ENCODE measurements at places on chromosomes 6 and 20.

GRCh38 chr20:58713801-58714339 lies 21.3 kb downstream of the NPEPL1 start:
- no peak for DNase-seq

DNA sequence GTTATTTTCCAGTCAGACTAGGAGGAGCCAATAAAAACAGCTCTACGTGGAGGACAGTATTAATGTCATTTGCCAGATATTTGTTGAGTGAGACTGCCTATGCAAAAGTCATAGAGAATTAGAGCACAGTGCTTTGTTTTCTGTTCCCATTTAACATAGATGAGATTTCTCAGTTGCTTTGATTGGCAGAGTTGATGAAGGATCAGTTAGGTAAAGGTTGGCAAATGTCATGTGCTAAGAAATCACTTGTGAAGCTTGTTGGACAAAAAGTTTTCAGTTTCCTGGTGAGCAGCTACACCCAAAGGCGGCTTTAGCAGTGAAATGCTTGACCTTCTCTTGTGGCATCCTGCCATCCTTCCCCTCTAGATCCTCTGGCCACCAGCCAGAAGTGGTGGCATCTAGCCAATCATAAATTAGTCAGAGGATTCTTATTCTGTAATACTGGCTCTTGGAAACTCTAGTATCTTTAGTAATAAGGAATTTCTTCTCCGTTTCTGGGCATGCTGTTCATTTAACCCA lies 37.0 kb downstream of the BCKDHB start:
- DNase-seq, result no peak

- peak; percentile 12 for DNase-seq
These were observed 128.4 kb upstream of the ESR1 start for GRCh38 chr6:151679081-151679480.

- peak; percentile 79 for DNase-seq
These were observed 113.1 kb downstream of the FYN start for GRCh38 chr6:111759836-111760785.

DNA sequence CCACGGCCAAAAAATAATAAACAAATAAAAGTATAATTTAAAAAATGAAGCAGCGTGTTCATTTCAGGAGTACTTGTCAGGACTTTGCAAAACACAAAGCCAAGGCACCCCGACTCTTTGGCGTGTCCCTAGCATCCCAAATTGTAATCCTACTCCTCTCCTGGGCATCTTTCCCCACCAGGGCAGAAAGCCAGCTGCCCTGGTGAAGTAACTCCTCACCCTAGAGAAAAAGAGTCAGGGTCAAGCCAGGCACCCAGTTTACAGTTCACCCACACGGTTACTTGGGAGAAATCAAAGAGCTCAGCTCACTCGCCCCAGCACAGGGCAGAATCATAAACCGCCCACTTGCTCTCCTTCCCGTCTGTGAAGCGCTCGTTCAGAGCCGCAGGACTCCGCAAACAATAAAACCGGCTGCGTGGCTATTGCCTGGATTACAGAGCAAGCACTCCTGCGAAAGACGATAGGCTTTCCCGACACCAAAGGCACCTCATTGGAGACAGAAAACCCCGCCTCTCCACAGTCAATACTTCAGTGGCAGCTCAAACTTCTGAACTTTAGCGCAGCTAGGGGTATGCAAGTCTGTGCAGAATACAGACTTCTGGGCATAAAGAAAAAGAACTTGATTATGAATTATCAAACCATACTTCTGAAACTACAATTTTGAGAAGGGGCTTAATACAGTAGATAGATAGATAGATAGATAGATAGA lies 73.0 kb upstream of the NHSL1 start:
- DNase-seq, result no peak

DNA sequence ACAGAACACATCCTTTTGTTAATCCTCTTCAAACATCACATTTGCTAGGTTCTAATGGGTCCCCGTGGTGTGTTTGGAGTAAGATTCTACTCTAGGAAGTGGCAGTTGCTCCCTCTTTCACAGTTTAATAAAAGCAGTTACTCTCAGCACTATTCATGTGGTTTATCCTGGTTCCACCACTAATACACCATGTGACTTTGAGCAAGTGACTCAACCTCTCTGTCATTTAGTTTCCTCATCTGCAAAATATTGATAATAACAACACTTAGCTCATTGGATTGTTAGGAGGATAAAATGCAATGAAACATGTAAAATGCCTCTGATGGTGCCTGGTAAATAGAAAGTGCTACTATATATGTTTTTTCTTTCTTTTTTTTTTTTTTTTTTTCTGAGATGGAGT lies 488.0 kb upstream of the NOX3 start:
- DNase-seq, result no peak

GRCh38 chr20:46789339-46790028 lies 80.0 kb downstream of the SLC2A10 start:
- no peak for DNase-seq

DNA sequence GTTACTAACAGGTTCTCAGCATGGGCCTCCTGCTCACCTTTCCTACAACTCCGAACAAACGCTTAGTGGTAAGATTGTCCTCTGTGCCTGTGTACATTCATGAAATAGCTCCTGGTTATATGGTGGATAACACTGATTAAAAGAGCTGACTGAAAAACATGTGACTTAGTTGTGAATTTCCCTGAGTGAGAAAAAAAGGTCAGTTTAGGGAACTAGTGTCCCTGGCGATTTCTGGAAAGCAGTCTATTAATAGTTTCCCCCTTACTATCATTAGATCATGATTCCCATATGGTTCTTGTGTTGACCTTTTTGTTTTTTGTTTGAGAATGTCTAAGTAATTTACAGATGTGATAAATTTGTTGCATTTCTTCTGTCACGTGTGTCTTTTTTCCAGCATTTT lies 15.6 kb downstream of the SNRPC start:
- DNase-seq, result no peak

- DNase-seq, result no peak
These were observed 156.4 kb upstream of the SYNCRIP start for GRCh38 chr6:85798931-85799652.

DNA sequence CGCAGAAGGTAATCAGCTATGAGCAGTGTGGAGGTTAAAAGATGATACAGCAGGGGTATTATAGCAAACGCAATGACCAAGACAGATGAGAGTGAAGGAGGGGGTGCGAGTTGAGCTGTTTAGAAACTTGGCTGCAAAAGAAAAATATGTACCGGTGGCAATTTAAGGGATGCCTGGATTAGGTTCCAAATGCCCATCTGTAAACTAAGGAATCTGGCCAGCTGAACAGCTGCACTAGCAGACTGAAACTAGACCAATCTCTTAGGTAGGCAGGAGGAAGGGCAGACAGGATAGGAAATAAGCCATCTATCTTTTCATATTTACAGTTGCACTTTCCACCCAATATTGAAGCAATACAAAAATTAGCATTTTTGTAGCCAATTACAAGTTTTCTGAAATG lies 407.6 kb downstream of the HTR1B start:
- DNase-seq, result no peak

DNA sequence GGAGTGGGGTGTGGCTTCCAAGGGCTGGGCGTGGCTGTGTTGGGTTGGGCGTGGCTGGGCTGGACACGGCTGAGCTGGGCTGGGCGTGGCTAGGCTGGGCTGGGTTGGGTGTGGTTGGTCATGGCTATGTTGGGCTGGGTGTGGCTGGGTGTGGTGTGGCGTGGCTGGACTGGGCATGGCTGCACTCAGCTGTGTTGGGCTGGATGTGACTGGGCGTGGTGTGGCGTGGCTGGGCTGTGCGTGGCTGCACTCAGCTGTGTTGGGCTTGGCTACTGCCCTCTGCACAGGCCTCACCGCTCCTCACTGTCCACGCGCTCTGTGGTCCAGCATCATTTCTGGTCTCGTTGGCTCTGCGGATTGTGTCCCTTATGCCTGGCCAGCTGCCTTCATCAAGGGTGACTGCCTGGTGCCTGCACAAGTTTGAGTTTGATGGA lies 43.5 kb upstream of the SLCO4A1 start:
- peak; percentile 31 for DNase-seq

DNA sequence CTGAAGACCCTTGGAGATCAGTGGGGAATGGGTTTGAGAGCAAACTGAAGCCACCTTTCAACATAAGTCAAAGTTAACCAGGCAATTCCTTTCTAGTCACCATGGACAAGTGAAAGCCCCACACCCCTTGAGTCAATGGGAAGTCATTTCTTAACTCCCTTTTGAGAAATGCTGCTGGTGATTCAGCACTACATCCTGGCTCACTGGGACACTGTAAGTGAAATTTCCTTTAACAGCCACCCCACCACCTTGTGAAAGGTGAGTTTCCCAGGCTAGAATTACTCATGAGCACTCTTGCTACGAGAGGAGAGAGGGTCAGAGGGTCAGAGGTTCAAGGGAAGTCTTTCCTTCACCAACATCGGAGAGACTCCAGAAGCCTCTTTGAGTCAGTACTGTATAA lies 93.3 kb upstream of the MARCKS start:
- DNase-seq, result peak; percentile 36

- no peak for DNase-seq
These were observed 462 bp upstream of the SLC35B3 start for GRCh38 chr6:8435845-8436168.

- no peak for DNase-seq
These were observed 111.0 kb downstream of the TFAP2A start for GRCh38 chr6:10303608-10304506.

GRCh38 chr20:7775072-7775471 lies 165.2 kb downstream of the HAO1 start:
- no peak for DNase-seq

- DNase-seq, result peak; percentile 64
These were observed 121.0 kb upstream of the GGTLC1 start for GRCh38 chr20:24109537-24109936.

GRCh38 chr6:121201105-121201504 lies 133.2 kb downstream of the TBC1D32 start:
- no peak for DNase-seq

GRCh38 chr6:429515-430121 lies 38.1 kb downstream of the IRF4 start:
- DNase-seq, result no peak

DNA sequence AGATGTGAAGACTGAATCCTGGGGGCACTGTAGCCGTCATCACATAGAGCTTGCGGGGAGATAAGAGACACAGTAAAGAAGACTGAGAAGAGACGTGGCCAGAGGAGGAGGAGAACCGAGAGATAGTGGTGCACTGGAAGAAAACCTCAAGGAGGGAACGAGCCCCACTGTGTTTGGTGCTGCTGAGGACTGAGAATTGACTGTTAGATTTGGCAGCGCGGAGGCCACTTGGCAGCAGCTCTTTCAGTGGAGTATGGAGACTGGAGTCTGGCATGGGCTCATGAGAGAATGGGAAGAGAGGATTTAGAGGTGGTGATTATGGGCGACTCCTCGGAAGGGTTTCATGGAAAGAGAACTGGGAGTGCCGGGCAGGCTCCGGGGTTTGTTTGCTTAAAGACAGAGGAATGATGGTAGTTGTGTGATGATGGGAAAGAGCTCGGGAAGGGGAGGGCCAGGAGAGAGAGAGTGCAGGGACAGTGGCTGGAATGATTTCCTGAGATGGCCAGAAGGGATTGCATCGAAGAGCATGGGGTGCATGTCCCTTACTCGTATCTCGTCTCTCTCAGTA lies 18.0 kb downstream of the CDYL start:
- DNase-seq, result no peak

- DNase-seq, result no peak
These were observed 491.3 kb downstream of the MAFB start for GRCh38 chr20:40197691-40198090.

GRCh38 chr6:141421378-141421777 lies 711.3 kb upstream of the GJE1 start:
- DNase-seq, result no peak

DNA sequence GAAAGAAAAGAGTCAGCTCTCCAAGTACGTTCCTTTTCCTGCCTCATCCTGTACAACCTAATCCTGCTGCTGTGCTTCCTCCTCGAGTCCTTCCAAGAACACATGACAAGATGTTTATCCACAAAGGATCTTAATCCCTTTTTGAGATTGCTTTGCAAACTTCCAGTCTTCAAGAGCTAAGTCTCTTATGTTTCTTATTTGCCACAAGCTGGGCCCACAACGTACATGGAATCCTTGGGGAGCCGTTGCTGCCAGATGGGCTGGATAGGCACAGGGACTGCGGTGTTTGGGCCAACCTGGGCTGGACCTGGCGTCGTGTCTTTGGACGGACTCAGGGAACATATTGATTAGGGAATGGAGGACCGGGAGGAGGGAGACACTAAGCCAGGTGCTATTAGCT lies 79.7 kb upstream of the AFDN start:
- DNase-seq, result no peak

DNA sequence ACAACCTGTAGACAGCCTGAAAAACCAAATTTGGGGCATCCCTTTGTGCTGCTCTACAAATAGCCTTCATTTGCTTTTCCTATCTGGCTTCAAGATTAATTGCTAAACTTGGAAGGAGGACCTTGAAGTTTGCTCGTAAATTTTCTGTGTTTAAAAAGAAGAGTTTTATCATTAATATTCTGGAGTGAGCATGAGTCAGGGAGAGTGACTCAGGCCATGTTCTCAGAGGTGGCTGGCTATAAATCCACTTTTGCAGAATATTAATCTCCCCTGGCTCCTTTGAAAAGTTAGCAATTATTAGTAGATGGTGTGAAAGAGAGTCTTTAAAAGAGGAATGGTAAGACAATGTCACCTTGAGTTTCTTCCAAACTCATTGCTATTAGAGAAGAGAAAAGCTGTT lies 91.0 kb downstream of the ANKEF1 start:
- DNase-seq, result no peak

- no peak for DNase-seq
These were observed 281.5 kb downstream of the THBS2 start for GRCh38 chr6:168972128-168972527.

GRCh38 chr6:76435174-76435573 lies 362.7 kb upstream of the IMPG1 start:
- DNase-seq, result no peak

DNA sequence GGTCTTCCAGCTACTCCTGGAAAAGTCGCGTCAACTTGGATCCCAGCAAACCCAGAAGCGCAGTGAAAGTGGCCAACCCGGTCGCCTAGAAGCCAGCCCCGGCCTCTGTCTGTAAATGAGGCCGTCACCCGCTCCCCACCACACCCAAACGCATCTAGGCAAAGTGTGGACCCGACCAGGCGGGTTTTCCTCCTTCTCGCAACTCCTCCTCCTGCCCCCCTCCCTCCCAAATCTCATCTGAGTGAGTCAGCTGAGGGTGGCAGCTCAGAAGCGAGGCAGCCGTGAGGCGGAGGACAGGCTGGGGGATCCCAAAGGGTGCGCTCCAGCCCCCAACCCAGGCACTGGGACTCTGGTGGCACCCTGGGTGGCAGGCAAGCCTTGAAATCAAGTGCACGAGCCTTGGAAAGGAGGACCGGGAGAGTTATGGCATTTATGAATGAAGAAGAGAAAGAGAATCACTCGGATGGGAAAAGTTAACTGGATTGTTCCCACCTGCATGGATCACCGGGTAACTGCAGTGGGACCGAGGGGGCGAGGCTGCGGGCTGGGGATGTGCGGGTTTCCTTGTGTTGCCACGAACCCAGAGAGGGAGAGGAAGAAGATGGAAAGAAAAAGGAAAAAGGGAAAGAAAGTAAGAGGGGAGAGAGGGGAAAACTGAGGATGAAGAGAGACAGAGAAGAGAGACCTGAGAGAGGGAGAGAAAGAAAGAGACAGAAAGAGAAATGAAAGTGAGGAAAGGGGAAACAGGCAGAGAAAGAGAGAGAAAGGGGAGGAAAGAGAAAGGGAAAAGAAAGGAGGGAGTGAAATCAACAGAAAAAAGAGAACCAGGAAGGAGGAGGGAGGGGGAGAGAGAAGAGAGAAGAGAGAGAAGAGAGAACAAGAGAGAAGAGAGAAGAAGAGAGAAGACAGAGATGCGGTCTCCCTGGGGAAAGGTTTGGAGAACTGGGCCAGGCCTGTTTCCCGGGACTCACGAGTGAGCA lies at the start of gene APCDD1L:
APCDD1L (minus strand) TSS at position 167 of the 980 bp plus-strand sequence. CDS start 692 bp downstream, outside the sequence.
- DNase-seq, result no peak

All from activated CD4-positive, alpha-beta T cell treated with anti-CD3 and anti-CD28 coated beads, Interleukin-2, amount 50 U/mL, for 16 hours (primary cell).